ENCODE measurements at places on chromosomes 16 and 17. TPM values are rescaled to one million over a fixed set of nuclear protein-coding genes. Genes with fewer than 3 reads are reported as not detected.

The KCNG4 gene
- total RNA-seq = not detected

The BRCA1 gene
- 22.5 TPM for total RNA-seq

The CCL16 gene
- total RNA-seq = not detected

The KRTAP4-5 gene
- total RNA-seq = not detected

The ATP6V0C gene
- 48.4 TPM for total RNA-seq

The HSPB9 gene
- total RNA-seq = not detected

All from myometrial cell (primary cell).